ENCODE measurements at places on chromosomes 5 and 9.

- no peak for DNase-seq
Measured at GRCh38 chr9:127912882-127913281, 4.0 kb downstream of the ST6GALNAC4 start.

DNA sequence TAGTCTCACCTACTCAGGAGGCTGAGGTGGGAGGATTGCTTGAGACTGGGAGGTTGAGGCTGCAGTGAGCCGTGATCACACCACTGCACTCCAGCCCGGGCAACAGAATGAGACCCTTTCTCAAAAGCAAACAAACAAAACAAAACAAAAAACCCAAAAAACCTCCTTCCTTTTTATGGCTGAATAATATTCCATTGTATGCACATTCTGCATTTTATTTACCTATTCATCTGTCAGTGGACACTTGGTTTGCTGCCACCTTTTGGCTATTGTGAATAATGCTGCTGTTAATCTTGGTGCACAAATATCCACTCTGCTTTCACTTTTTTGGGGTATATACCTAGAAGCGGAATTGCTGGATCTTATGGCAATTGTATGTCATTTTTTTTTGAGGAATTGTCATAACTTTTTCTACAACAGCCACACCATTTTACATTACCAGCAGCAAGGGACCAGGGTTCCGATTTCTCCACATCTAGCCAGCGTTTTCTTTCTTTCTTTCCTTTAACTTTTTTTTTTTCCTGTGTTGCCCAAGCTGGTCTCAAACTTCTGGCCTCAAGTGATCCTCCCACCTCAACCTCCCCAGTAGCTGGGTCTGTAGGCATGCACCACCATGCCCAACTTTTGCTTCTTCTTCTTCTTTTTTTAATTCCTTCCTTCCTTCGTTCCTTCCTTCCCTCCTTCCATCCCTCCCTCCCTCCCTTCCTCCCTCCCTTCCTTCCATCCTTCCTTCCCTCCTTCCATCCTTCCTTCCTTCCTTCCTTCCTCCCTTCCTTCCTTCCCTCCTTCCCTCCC, 30.6 kb downstream of the NKX2-5 start:
- peak; percentile 36 for DNase-seq

- DNase-seq, result peak; percentile 75
Measured at GRCh38 chr5:39661026-39661779, 236.4 kb upstream of the DAB2 start.

- no peak for DNase-seq
Measured at GRCh38 chr9:105178076-105178475, 66.4 kb upstream of the SLC44A1 start.

- DNase-seq, result no peak
Measured at GRCh38 chr9:69671311-69671878, 776 bp downstream of the APBA1 start.

DNA sequence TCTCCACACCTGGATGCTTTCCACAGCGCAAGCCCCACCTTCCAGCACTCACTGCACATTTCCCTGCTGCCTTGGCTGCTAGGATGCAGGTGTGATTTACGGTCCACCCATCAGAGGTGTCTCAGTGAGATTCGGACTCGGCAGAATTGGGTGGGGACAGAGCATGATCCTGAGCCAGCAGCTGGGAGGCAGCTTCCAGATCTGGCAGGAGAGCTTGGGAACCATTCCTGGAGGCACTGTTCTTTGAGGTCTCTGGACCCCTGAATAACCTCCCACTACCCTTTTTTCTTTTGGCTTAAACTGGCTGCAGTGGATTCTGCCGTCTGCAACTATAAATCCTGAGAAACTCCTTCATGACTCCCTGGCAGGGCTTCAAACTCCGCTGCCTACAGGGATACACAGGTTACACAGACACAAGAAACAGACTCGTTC, 99.6 kb upstream of the PHYKPL start:
- DNase-seq, result no peak
